HFFc6 (cell line): ENCODE measurements at places on chromosomes 3 and 15. TPM values are rescaled to one million over a fixed set of nuclear protein-coding genes. Genes with fewer than 3 reads are reported as not detected.

Gene CCR1
- total RNA-seq: not detected in 3 replicates

Gene CYP8B1
- total RNA-seq: not detected in 3 replicates

Gene SLC2A2
- total RNA-seq: not detected in 3 replicates

Gene ANKRD34C
- total RNA-seq: not detected in 3 replicates

Gene VPS39
- total RNA-seq: 51.1 to 57.8 TPM (median 55.1 TPM) in 3 replicates

DNA sequence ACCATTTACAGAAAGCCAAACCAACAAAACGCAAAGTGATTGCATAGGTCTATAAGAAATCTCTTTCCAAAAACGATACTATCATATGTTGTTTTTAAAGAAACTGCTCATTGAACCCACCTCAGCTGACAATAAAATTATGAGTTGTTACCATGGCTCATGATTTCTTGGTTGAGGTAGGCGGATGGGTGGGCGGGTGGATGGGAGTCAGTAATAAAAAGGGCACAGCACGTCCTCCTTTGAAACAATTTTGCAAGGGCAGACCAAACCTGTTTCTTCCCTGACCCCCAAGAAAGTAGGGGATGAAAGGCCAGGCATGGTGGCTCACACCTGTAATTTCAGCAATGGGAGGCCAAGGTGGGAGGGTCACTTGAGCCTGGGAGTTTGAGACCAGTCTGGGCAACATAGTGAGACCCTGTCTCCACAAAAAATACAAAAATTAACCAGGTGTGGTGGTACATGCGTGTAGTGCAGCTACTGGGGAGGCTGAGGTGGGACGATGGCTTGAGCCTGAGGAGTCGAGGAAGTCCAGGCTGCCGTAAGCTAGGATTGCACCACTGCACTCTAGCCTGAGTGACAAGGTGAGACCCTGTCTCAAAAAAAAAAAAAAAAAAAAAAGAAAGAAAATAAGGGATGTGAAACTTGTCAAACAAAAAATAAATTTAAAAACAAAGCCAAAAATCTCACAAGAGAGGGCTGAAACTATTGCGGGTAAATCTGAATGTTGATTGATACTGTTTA is 2.1 kb downstream of the ABHD10 start:
- no peak for DNase-seq

DNA sequence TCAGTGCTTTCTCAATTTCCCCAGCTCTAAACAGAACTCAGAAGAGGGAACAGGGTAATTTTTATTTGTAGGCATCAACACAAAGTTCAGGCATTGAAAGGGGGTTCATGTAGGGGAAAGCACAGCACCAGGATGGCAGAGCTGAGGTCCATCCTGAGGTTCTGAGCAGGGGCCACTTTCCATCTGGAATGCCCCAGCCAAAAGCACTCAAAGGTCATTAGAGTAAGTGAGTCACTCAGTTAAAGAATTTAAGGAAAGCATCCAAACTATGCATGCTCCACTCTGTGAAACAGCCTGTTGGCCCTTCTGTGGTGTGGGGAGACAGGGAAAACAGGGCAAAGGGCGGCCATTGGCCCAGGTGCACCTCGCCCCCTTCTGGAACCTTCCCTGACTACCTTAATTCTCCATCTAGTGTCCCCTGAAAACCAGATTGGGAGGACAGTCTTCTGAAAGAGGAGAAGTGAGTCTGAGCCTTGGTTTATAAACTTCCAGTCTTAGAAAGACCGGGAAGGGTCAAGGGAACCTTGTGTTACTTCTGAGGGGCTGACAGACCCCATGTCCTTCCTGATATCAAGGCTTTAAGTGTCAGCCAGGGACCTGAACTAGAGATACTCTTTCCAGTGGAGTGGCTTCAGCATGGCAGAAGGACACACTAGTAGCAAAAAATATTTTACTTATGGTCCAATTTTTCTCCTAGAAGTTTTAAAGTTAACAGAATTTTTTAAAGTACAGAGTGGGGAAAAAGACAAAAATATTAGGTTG is 133.3 kb downstream of the MYLK start:
- DNase-seq: peak; percentile 92

GRCh38 chr3:81531263-81531662 is 230.2 kb downstream of the GBE1 start:
- no peak for DNase-seq

- DNase-seq: peak; percentile 12
Observed at GRCh38 chr15:95016511-95017229, 785.3 kb downstream of the MCTP2 start.

- DNase-seq: no peak
Observed at GRCh38 chr3:116097226-116097625, 348.1 kb downstream of the LSAMP start.
